Stimulated activated CD8-positive, alpha-beta memory T cell treated with anti-CD3 and anti-CD28 coated beads, Interleukin-4, amount 100 ng/mL, for 1 hour (primary cell): ENCODE measurements at places on chromosomes 5 and 9.

DNA sequence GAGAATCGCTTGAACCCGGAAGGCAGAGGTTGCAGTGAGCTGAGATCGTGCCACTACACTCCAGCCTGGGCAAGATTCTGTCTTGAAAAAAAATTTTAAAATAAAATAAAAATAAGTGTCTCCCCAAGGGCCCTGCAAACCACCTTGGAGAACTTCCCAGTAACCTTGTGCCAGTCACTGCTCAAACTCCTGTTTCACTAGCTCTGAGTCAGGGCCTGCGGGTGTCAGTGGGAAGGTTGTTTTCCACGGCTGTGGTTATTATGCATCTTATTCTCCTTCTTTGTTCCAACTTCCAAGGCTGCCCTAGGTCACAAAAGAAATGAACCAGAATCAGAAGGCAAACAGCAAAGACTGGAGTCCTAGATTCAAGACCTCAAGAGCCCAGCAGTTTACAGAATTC lies 246.7 kb downstream of the ADAMTSL1 start:
- DNase-seq: no peak

DNA sequence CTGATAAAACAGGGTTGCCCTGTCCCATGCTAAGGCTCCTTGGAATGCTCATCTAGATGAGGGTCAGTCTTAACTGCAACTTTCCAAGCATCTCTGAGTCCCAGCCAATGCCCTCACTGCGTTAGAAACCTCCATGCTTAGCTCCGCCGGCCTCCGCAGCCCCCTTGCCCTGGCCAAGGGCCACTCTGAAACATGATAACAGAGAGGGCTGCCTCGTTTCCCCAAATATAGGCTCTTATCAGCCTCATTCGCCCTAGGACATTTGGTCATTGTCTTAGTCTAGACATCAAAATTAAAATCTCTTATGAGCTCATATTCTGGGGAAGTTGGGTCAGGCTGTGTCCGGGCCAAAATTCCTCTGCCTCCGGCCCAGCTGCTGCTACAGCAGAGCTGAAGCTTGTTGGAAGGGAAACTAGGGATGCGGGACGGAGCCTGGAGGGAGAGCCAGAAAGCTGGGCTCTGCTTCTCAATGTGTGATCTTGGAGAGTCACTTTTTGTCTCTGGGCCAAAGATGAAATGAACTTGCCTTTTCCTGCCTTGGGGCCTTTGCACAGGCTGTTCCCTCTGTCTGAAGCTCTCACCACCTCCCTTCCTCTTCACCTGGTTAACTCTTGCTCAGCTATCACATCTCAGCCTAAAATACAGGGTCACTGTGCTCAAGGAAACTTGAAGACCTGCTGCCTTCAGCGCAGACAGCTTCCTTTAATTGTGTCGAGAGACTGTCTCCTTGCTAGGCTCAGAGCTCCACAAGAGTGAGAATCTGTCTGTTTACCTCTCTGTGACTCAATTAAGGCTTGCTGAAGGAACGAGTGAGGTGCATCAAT lies 191.3 kb downstream of the RGS3 start:
- no peak for DNase-seq

GRCh38 chr9:92764381-92764987 lies at the start of gene BICD2:
BICD2 (minus strand) TSS chr9:92764833; CDS start chr9:92764744, 89 bp downstream.
- DNase-seq: no peak

DNA sequence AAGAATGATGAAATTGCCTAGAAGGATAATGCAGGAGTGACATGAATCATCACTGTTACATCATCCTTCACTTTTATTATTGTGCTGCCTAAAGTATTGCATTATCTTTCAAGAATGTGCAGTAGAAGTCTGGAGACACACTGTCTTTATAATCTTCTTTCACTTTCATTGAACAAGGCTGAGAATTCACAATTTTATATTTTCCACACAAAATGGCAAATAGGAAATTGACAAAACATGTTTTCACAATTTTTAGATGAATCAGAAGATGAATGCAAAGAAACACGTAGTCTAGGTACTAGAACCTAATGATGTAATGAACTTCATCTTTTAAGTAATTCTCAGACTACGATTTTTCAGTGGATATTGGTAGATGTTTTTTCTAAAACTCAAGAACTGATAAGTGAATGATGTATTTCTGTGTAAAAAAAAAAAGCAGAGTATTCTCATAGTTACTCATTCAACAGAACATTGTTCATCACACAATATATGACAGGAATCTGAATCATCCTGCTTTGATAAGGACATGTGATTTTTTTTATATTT lies 131.5 kb upstream of the GRHPR start:
- no peak for DNase-seq

DNA sequence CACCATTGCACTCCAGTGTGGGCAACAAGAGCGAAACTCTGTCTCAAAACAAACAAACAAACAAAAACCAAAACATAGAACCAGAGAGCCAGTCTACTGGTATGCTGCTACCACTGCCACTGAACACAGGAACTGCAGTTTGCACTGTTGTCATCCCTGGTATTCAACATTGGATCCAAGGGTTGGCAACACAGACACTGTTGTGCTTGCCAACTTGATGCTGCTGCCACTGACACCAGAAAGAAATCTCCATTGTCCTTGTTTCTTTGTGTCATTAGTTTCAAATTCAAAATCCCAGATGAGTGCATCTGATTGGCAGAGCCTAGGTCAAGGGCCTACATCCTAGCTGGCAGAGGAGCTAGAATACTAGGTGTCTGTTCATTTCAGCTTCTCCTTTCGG lies 16.2 kb downstream of the HINT1 start:
- no peak for DNase-seq
